ENCODE measurements at places on chromosomes 3 and 15. TPM values are rescaled to one million over a fixed set of nuclear protein-coding genes. Genes with fewer than 3 reads are reported as not detected.

Gene MON1A
- 8.8 TPM for total RNA-seq

Gene BFSP2
- total RNA-seq, result not detected

Gene TNFAIP8L3
- total RNA-seq, result 4.0 TPM

Gene ZNF662
- not detected for total RNA-seq

Gene CLRN1
- not detected for total RNA-seq

Gene STRIT1
- not detected for total RNA-seq

Gene SSUH2
- 36.2 TPM for total RNA-seq

Gene PLSCR1
- 34.1 TPM for total RNA-seq

Gene CCR3
- not detected for total RNA-seq

Gene PODXL2
- 25.1 TPM for total RNA-seq

Gene CFAP100
- total RNA-seq, result not detected

Gene C3orf52
- 1.2 TPM for total RNA-seq

DNA sequence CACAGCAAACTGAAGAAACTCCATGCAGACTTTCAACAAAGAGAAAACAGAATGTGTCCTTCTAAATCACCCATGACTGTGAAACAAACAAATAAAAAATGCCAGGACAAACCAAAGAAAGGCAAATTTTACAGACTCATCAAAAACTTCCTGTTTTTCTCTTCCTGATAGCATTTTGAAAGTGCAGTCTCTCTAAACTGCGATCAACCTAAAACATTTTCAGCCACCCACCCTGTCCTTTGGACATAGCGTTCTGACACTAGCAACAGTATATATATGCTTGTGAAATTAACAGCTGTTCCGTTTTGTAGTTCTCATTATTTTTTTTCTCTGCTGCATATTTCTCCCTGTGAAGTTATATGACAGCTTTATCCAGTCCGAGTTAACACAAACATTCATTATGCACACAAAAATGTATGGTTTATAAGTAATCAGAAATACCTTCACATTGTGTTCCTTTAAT is 151.7 kb downstream of the FBN1 start:
- DNase-seq, result no peak

- DNase-seq, result no peak
These were observed 27.8 kb downstream of the IQCF6 start for GRCh38 chr3:51751287-51751686.

DNA sequence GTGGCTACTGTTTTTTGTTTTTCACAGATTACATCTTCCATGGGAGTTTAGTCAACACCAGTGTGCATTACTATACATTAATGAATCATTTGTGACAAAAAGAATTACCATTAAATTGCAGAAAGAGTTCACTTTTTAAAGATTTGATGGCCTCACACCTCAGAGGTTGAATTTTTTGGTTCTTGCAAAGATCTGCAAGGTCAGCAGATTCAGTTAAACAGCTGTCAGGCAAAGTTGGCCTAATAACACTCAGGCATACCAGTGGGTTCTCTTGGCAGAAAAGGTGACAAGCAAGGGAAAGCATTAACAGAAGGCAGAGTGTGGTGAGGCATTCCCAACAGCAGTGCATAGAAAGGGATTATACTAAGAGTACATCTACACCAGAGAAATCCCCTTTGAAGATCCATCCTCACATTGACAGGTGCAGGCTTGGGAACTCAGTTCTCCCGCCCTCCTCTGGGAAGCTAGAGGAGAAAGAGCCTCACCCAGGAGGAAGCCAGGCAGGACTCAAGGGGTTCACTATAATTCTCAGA is 24.3 kb upstream of the PTX3 start:
- DNase-seq, result no peak

GRCh38 chr15:63968700-63969099 is 77.6 kb downstream of the DAPK2 start:
- DNase-seq, result no peak

DNA sequence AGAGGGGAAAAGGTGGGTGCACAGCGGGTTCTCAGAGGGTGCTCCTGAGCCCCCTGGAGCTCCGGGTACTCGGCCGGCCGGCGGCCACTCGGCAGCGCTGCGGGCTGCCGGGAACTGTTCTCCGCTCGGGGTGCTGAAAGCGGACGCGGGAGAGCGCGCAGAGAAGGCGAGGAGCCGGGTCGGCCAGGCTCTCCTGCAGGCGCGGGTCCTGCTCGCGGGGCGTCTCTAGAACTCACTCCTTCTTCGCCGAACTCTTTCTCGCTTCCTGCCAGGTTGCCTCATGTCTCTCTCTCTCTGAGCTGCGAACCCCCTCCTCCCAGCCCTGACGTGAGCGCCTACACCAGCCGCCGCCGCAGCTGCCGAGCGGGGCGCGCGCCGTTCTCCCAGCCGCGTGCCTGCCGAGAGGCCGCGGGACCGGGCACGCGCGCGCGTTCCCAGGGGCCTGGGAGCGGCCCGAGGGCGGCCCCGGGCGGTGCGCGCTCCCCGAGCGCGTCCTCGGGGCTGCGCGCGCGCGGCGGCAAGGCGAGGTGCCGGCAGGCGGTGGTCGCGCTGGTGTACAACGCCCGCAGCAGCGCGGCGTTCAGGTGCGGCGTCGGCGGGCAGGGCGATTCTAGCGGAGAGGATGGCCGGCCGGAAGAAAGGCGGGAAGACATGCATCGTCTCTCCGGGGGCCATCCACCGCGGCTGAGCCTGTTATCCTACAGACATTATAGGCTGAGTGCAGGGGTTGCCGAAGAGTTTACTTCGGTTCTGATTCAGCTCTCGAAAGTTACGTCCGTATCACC is at the start of gene PEX5L:
Gene PEX5L (minus strand): TSS at position 267 of the 785 bp plus-strand sequence. CDS start 338 bp downstream, outside the sequence.
- peak; percentile 2 for DNase-seq

DNA sequence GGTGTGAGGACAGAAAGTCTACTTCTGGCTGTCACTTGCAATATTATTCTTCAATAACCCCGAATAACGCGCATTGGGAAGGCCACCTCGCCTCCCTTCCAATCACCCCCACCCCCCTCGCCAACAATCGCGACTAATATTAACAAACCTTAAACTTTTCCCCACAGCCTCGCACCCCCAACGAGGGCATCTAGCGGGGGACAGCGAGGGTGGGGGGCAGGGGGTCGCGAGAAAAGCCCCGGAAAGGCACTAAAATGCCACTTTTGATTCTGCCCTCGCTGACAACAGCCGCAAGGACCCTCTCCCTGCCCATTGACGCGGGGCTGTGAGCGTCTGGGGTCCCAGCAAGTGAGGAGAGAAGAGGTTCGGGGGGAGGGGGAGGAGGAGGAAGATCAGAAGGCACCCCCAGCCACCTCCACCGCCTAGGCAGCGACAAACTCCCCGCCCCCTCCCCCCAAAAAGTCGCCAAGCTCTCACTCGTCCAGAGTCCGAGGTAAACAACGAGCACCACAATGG is 868 bp downstream of the SATB1 start:
- DNase-seq, result no peak

DNA sequence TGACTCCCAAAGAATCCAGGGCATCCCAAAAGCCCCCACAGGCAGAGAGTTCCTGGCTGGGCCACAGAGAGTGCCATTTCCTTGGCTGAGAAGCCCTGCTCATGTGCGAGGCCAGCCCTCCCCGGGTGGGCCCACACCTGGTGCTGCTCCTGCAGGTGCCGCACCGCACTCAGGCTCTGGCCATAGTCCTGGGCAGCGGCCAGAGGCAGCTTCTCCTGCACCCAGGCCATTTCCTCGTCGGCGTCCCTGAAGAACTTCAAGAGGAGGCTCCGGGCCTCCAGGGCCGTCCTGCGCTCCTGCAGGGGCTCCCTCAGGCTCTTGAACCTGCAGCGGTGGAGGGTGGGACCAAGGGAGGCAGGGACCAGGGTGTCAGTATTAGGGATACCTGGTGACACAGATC is 18.1 kb downstream of the PLA2G4B start:
- no peak for DNase-seq

DNA sequence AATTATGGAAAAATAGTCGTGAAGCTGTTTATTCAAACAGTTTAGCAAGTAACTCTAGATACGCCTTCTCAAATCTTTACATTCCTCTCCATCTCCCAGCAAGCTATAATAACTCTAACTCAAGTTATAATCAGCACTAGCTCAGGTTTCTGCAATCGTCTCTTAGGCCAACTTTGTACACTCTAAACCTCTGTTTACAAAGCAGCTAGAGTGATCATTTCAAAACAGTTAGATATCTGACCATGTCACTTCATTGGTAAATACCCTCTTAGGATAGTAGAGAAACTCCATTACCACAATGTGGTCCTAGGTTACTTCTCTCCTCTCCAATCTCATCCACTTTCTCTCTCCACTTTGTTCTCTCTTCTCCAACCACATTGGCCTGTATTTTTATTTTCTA is 31.2 kb downstream of the PLOD2 start:
- no peak for DNase-seq

DNA sequence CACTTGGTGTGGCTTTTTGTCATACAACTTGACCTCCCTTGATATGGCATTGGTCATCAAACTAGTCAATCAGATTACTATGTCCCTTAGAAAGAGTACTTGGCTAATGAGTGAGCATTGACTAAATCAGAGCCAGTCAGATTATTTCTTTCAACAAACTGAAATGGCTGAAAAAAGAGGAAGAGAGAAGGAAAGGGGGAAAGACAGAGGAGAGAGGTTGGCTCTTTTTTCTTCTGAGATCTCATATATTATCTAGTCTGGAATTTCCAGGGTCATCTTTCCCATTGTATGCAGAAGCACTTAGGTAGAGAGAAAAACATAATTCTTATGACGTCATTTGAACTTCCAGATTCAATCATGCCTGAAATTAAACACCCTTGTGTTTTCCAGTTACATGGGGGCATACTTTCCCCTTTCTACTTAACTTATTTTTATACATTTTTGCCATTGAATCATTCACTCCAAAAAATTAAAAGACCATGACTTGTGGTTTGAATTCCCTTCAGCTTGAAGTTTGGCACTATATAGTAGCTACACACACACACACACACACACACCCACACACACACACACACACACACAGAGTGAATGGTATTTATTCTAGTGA is 387.8 kb downstream of the LSAMP start:
- no peak for DNase-seq

GRCh38 chr15:56261854-56262509 is 18.3 kb upstream of the RFX7 start:
- DNase-seq, result no peak

DNA sequence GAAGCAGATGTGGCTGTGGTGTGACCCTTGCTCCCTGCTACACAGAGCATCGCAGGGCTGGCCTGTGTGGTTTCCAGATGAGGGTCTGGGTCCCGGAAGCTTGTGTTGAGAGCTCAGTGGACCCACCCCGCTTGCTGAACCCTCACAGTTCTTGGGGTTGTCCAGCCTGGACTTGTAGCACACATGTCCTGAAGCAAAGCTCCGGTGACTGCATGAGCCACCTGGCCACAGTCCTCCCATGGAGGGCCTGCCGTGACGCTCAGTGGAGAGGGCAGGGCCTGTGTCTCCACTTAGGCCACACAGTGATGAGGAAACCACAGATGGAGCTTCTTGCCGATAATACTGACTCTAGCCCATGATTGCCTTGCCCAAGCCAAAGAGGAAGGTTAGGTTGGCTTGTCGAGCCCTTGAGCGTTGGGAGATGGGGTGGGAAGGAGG is 62.6 kb downstream of the RGMA start:
- DNase-seq, result no peak

DNA sequence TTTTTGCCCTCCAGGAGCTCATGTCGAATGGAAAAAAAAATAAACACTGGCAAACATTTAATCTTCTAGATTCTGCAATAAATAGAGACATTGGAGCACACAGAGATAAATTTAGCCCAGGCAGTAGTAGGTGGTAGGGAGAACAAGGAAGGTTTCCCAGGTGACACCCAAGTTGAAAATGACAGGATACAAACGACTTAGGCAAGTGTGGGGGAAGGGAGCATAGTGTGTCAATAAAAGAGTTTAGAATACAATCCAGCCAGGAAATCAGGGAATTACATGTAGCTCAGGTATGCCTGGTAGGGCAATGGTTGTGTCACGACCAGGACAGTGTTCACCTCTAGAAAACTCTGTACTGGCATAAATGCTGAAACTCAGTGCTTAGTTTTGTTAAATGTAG is 364.6 kb upstream of the AGTR1 start:
- DNase-seq, result no peak

GRCh38 chr3:196654735-196655090 is 15.2 kb downstream of the NRROS start:
- DNase-seq, result no peak

- peak; percentile 67 for DNase-seq
These were observed 19.0 kb upstream of the CSTA start for GRCh38 chr3:122305818-122306621.

DNA sequence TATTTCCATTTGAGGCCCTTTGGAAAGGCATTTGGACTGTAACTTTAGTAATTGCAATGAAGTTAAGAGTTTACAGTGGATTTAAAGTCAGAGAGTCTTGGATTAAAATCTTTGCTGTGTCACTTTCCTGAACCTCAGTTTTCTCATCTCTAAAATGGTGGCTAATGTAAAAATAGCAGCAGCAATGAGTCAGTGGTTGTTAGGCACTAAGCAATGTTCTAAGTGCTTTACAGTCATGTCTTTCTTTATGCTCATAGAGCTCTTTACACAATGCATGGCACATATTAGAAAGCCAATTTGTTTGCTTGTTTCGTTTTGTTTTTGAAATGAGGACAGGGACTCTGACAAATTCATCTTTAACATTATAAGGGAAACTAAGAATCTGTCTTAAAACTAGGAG is 222.7 kb upstream of the DNAJC19 start:
- DNase-seq, result no peak

GRCh38 chr15:90617668-90618097 is 88.0 kb downstream of the CRTC3 start:
- DNase-seq, result no peak

DNA sequence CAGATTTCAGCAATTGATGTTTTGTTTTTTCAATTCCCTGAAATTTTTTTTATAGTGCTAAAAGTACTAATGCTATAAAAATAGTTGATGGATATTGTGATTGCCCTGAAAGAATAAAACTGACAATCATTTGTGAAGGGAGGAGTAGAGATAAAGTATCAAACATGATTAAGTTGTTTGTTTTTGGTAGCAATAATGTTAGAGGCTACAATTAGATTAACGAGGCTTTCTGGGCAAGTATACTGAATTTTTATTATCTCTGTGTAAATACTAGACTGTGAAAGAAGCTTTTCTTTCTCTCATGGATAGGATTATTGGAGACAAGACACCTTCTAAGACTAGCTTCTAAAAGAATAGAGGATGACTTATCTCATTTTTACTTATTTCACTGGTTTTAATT is 15.6 kb downstream of the NR1D2 start:
- DNase-seq, result no peak

DNA sequence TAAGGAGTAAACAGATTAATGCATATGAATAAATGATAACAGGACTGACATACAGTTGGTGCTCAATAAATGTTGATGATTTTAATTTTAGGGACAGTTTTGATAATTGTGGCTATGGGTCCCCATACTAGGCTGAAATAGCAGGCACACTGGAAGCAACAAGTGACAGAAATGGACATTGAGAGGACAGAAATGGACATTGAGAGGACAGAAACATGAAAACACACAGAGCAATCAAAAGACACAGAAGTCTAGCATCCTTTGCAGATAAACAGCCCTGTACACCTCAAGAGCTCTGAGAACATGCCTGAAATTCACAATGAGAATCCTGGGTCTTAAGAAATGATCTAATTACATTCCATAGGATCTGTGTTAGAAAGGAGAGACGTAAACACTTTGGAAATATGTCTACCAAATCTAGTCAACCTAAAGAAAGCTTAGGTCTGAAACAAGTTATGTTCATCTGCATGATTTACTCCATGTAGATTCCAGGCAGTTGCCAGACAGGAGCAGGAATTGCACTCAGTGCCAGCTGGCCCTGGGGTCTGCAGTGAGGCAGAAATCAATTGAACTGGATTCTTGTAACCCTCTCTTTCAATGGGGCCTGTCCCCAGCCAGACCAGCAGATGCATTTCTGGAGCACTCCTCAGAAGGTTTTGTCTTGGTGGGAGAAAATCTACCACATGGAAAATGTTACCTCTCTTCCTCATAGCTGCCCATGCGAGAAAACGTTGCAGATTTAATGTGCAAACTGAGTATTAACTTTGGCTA is 60.3 kb downstream of the SYNM start:
- no peak for DNase-seq

Measured in HepG2 (cell line).